ENCODE measurements at places on chromosomes 13 and 19.

DNA sequence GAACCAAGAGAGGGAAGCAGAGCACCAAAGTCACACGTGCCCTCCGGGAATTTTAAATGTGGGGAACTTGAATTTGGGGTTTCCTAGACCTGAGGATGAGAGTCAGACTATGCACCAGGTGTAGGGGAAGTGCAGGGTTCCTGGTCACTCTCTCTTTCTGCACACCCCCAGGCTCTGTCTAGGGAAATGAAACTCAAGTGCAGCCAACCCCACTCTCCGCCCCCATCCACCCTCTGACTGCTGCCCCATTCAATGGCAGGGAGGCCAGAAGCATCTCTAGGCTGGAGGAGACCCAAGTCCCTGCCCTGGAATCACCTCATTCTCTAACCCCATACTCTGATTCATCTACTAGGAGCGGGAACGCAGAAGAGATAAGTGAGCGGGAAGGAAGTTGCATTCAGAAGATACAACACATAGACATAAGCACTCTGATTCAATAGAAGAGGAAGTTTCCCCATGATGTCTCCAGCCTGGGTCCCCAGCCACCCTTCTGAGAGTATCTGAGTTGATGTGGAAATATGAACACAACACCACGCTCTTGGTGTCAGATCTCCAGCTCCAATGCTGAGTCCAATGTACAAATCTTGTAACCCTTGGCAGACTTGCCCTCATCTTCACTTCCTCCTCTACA is 4.7 kb upstream of the SIGLEC14 start:
- DNase-seq, result no peak

- DNase-seq, result no peak
Observed at GRCh38 chr13:111905609-111905945, 161.4 kb upstream of the SOX1 start.

- no peak for DNase-seq
Observed at GRCh38 chr19:22807061-22807835, 23.3 kb upstream of the ZNF99 start.

GRCh38 chr19:45079911-45080370 is 881 bp downstream of the GEMIN7 start:
- DNase-seq, result no peak

GRCh38 chr13:47178090-47178950 is 281.5 kb upstream of the HTR2A start:
- DNase-seq, result no peak

DNA sequence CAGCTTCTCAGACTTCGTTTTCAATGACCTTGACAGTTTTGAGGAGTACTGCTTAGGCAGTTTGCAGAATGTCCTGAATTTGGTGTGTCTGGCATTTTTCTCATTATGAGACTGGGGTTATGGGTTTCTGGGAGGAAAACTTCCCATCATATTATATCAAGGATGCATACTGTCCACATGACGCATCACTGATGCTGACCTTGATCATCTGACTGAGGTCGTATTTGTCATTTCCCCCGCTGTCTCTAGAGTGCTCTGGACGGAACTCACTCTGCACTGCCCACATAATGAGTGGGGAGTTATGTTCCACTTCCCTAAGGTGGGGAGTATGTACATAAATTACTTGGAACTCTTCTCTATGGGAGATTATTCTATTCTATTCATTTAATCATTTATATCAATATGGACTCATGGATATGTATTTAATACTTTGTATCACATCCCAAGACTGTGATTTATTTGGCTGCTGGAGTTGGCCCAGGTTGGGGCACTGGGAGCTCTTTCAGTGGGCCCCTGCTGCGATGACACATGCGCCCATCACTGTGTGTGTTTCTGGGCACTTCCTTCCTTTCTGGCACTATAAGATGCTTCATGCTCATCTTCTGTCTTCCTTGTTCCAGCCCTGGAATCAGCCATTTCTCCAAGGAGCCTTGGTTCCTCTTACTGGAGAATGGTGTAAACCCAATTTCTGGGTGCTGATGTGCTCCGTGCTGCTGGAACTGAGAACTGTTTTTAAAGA is 138.6 kb downstream of the MIPEP start:
- no peak for DNase-seq

DNA sequence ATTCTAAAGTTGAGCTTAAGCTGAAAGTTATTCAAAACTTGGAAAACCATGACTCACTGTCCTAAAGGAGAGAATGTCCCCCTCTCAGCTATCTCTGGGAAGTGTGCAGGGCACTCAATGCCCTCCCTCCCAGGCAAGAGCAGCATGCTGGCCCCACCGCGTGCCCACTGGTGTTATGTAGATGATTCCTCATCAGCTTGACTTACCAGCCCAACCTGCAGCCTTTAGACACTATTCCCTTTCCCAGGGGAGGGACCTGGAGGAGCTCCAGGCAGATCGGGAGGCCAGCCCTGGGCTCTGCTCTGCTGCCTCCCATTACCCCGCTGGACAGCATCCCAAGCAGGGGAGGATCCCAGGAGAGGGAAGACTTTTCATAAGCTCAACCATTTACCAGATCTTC is 124.6 kb downstream of the FGF14 start:
- no peak for DNase-seq

DNA sequence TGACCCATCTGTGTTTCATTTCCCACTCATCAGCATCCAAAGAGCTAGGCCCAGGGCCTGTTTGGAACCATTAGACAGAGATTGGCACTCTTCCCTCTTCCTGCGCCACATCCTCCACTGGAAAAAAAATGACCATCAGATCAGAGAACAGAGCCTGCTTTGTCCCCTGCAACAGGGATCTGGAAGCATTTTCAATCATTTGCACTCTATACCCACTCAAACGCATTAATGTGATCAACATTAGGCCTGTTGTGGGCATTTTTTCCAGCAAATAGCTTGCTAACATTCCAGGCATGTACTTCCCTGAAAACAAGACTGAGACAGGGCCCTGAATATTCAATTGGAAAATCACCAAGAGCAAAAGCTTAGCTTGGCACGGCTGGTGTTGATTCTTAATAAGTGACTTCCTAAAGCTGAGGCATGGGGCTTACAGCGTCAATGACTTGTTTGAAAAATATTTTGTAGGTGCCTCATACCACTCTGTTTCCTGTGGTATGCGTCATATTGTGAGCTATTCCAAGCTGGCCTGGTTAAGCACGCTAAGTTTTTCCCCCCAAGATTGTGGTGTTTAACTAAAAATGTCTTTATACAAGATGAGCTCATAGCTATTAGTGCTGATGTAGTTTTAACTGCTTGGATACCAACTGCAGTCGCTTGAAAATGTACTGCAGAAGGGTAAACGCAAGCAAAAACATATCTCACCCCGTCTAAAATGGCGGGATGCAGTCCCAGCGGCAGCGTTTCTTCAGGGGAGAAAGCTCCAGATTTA is 404.4 kb downstream of the SPRY2 start:
- DNase-seq, result no peak

DNA sequence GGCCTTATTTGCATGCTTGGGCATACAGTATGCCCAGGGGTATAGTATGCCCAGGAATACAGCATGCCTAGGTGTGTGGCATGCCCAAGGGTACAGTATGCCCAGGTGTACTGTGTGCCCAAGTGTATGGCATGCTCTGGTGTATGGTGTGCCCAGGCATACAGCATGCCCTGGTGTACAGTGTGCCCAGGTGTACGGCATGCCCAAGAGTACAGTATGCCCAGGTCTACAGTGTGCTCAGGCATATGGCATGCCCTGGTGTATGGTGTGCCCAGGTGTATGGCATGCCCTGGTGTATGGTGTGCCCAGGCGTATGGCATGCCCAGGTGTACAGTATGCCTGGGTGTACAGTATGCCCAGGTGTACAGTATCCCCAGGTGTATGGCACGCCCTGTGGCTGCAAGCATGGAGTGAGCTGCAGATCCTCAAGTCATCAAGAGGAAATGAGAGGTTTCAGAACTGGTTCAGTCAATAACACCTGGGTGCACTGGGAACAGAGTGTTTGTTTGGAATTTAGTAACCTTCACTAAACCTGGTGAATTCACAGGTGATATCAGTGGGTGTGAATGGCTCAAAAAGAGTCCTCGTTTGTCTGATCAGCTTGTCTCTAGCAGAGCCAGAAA is 7.8 kb upstream of the C13orf42 start:
- no peak for DNase-seq

DNA sequence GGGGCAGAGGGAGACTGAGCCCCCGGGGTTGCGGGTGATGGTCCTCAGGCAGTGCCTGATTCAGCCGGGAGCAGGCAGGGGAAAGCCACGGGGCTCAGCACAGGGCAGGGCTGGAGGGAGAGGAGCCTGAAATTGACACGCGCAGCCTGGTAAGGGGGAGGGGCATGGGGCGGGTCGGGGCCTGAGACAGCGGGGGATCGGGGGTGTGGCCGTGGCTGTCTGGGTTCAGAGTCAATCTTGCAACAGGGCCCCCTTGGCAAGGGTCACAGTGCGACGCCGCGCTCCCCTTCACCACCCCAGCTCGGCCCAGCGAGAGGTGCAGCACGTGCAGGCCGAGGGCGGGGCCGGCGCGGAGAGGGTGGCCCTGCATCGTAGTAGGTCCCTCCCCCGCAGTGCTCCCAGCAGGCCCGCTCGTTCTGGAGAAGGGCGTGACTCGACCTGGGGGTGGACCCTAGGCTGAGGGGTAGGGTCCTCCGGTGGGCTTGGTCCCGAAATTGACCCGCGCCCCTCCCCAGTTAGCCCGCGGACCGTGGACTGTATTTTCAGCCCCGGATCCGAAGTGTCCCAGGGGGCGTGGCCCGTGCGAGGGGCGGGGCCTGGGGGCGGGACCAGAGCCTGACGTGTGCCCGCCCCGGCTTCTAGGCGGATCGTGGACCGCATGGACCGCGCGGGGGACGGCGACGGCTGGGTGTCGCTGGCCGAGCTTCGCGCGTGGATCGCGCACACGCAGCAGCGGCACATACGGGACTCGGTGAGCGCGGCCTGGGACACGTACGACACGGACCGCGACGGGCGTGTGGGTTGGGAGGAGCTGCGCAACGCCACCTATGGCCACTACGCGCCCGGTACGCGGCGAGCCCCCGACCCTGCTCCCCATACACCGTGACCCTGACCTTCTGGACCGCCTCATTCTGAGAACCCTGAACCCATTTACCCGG is 6.0 kb downstream of the RCN3 start:
- peak; percentile 81 for DNase-seq

- DNase-seq, result peak; percentile 84
Observed at GRCh38 chr19:2474232-2475017, 1.5 kb upstream of the GADD45B start.

GRCh38 chr19:21109116-21109515 is 27.1 kb downstream of the ZNF714 start:
- no peak for DNase-seq

DNA sequence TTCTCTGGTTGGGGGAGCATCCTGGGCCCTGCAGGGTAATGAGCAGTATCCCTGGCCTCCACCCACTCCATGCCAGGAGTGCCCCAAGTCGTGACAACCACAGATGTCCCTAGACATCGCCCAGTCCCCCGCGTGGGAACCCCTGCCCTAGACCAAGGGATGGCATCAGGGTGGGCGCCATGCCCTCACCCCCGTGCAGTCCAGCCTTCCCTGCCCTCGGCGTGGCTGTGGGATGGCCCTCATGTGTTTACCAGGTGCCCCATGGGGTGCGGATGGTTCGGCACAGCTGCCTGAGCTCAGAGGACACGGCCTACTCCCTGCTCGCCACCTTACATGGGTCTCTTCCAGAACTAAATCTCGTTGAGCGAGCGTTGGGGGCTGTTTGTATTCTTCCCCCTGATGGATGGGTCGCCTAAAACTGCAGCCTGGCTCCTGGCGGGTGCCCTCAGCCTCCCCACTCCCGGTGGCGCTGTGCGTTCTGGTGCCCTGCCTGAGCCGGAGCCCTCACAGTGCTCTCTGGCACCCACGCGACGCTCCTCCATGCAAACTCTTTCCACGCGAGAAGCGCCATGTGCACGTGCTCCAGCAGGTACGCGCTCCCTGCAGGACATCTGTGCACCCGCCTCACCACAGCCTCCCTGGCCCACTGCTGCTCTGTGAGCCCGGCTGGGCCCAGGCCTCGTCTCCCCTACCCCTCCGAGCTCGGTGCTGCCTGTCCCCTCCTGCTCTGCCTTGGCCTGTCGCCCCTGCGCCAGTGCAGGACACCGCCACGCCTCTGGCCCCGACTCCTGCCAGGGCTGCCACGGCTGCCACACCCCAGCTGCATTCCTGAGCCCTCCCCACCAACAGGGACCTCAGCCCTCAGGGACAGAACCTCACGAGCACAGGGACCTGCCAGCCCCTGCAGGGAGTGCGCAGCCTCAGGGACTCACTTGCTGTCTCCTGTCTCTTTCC is 145.0 kb downstream of the KDM4B start:
- DNase-seq, result no peak

- DNase-seq, result no peak
Observed at GRCh38 chr13:26599403-26599802, 41.9 kb downstream of the WASF3 start.

DNA sequence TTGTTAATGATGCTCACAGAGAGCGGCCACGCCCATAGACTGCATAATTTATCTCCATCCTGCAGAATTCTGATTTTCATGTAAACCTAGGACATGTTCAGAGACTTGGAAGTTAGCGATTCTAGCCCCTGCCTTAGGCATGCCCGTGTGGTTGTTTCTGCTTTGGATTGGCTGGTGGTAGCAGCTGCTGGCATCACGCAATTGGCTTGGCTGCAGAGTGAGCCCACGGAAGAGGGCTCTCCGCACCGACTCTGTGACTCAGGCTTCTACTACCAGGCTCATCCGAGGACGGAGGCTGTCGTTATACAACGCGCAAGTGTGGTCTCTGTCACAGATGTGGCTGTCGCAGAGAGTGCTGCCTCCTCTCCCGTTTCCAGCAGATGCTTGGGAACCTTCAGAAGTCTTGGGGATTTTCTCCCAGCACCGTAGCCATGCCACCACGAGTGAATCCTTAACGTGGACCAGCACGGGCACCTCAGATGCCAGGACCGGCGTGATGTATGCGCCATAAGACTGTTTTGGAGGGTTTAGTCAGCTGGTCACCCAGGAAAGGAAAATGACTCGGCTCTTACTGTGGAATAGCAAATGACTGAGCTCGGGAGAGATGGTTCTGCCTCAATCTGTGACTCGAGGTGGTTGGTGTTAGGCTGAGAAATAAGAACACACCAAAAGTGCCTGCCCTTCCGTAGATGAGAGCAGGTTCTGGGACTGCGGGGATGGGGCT is 61.0 kb upstream of the F7 start:
- no peak for DNase-seq

DNA sequence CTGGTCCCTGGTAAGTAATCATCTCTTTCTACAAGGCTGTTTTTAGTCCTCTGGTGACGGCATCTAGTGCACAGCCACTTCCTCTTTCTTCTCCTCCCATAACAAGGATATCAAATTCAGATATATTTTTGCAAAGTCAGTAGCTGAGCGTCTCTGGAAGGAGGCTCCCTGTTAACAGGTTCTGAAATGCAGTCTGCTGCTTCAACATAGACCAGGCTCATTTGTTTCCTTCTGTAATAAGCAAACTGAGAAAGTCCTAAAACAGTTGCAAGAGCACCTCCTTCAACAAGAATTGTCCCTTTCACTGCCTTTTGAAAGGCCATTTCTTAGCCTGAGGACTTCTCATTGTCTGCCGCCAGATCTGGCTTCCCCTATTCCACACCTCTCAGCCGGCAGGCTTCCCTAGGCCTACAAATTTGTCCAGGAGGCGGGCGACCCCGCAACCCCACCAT is 7.4 kb upstream of the ZSCAN5A start:
- no peak for DNase-seq
